KG1 (cell line): ENCODE measurements at places on chromosomes 2 and 18.

- no peak for DNase-seq
Measured at GRCh38 chr2:237122214-237122666, 36.6 kb downstream of the COPS8 start.

GRCh38 chr18:59514203-59514602, 155.1 kb upstream of the LMAN1 start:
- DNase-seq: no peak

DNA sequence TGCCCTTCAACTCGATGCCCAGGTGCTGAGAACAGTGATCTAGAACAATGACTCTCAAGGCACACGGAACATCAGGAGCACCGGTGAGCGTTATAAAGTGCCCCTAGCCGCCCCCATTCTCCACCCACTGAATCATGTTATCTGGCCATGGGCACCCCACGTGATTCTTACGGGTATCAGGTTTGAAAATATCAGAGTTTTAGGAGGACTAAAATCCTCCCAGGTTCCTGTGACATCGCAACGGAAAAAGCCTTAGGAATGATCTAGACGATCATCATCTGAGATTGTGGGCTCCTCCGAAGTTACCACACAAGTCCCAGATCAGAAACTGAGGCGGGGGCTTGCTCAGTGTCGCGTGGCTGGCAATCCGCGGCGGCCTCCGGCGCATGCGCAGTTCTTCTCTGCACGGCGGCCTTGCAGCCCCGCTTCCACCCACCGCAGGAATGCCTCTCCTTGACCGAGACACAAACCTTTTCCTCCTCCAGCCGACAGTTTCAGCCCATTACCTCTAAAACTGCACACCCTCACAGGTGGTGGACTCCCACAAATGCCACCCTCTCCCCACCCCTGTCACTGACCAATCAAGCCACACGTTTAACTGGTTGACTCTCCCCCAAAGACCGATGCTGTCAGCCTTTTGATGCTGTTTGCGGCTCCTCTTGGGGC, 5.8 kb upstream of the MRPL33 start:
- no peak for DNase-seq

DNA sequence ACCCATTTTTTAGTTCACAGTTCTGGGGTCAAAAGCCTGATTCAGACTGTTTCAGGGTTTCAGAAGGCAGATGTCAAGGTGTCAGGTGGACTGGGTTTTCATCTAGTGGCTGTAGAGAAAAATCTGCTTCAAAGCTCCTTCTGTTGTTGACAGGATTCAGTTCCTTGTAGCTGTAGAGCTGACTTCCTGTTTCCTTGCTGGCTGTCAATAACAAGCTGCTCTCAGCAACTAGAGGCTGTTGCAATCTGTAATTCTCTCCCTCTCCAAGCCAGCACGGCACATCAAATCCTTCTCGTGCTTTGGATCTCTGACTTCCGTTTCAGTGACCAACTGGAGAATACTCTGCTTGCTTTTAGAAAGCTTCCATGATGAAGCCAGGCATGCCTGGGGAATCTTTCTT, 179.4 kb downstream of the DOK6 start:
- DNase-seq: no peak

DNA sequence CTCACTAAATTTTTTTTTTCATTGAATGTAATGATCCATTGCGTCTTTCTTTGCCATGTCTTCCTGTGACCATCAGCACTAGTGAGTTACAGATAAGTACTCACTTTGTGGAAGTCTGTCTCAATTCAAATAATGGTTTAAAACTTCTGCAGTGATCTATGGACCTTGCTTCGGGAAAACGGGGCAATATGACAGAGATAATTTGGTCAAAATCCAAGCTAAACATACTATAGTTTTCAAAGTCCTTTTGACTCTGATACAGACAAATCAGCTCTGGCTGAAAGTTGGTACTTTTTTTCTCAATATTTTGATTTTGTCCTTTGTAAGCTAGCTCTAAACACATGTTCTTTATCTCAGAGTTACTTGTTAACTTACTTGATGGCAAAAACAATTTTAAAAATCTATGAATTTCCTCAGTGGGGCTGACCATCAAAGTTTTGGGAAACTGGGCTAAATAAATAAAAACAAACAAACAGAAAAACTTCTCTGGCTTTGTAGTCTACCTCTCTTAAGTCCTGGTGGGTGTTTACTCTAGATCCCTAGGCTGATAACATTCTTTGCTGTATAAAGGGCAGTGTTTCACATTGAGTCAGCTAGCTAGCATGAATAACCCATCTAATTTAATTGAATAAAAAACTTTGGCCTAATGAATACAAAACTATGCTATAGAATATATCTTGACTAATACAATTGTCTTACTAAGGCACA, 327.6 kb downstream of the RDH14 start:
- DNase-seq: no peak

- no peak for DNase-seq
Measured at GRCh38 chr2:68390586-68390985, 25.5 kb downstream of the PLEK start.

- DNase-seq: no peak
Measured at GRCh38 chr2:167122389-167122788, 234.1 kb downstream of the XIRP2 start.

DNA sequence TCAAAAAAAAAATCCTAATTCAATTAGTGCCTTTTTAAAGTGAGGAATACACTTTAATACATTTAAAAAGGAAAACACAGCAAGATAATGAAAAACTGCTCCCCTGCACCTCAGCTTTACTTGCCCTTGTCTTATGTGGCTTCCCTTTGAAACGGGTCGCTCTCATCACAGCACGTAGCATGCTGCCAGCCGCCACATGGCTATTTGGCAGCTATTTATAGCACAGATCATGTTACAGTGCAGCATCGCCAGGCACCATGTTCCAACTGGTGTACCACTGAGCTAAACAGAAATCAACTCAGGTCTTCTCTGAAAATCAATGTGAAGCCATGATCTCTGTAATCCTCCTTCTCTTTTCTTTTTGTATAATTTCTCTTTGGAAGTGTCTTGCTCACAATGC, 65.1 kb downstream of the TMEM182 start:
- no peak for DNase-seq

GRCh38 chr2:219368690-219369191, 19.0 kb downstream of the DNPEP start:
- DNase-seq: no peak

DNA sequence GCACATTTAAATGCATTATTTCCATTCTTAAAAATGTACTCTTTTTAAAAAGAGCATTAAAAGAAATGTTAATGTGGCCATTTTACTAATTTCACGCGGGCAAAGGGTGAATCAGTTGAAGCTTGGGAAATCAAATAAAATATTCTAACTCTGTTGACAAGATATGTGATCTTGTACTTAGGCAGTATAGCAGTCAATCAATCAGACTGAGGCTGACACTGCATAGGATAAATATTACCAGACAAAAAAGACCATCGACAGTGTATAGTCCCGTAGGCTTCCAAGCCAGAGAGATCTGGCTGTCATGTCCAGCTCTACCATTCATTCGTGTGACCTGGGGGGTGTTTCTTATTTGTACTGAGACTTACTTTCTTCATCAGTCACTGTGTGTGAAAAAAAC, 39.8 kb upstream of the CCDC68 start:
- DNase-seq: no peak

GRCh38 chr18:23226930-23227725, 91.8 kb downstream of the CABLES1 start:
- no peak for DNase-seq

- no peak for DNase-seq
Measured at GRCh38 chr2:100202567-100202966, 60.2 kb upstream of the AFF3 start.

- no peak for DNase-seq
Measured at GRCh38 chr2:157938556-157938955, 62.4 kb upstream of the ACVR1 start.

GRCh38 chr2:69299772-69300516, 87.1 kb downstream of the GFPT1 start:
- DNase-seq: no peak

- no peak for DNase-seq
Measured at GRCh38 chr2:222912776-222913175, 51.9 kb downstream of the ACSL3 start.

DNA sequence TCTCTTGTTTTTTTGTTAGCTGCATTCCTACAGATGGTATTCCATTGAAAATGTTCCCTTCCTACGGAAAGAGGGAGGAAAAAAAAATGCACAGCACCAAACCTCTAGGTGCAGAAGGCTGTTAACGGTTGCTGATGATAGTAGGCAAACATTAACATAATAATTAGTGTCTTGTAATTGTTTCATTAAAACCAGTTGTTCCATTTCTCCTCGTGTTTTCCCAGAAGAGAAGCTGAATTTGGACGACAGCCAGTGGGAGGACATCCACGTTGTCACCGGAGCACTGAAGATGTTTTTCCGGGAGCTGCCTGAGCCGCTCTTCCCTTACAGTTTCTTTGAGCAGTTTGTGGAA, 494.7 kb downstream of the ARHGAP15 start:
- DNase-seq: no peak

- no peak for DNase-seq
Measured at GRCh38 chr18:31578126-31578525, 13.6 kb upstream of the TTR start.
